ENCODE measurements at places on chromosomes 6 and 20.

DNA sequence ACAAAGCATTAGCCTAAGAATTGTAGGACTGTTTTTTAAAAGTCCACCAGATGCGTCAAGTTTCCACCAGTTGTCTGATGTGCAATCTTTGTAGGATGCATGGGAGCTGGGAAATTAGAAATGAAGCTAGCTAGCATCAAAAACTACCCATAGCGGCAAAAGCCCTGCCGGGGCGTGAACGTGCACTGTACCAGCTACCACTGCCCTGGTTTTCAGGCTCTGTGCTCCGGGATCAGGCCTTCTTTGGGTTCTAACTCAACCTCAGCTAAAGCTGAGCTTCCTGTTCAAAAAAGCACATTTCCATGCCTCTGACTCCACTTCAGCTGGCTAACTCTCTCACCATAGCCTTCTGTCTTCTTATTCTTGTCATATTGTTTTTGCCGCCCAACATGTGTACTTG, 26.9 kb upstream of the FUCA2 start:
- DNase-seq, result no peak

DNA sequence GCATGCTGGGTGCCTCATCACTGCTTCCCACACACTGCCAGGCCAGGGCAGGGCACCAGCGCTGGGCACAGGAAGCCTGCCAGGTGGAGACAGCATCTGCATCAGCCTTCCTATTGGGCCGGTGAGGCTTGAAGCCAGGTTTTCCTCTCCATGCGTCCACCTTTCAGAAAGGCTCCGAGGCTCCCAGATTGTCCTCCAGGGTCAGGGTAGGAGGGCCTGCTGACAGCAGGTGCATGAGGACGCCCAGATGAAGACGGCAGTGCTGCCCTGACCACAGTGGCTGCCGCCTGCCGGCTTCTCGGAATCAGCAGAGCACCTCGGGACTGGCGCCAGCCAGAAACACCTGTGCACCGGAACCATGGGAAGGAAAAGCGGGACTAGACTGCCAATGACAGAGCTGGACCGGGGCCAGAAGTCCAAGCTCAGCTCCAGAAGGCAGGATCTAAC, 170.5 kb upstream of the CST7 start:
- no peak for DNase-seq

GRCh38 chr6:163501439-163501838, 86.9 kb downstream of the QKI start:
- peak; percentile 87 for DNase-seq

DNA sequence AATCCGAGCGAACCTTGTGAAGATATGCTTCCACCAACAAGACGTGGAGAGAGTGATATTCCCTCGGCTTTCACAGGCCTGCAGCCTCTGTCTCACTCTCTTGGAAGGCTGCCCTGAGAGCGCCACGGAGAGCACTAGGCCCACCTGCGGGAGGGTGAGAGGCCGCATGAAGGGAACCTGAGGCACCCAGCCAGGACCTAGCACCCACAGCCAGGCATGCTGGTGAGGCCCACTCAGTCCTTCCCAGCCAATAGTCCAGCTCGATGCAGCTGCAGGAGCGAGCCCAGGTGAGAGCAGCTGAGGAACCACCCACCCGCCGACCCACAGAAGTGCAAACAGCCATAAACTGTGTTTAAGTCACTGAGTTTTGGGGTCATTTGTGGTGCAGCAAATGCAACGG, 227.2 kb downstream of the QKI start:
- DNase-seq, result no peak

- DNase-seq, result no peak
Observed at GRCh38 chr6:44211284-44211683, 5.4 kb upstream of the MYMX start.

DNA sequence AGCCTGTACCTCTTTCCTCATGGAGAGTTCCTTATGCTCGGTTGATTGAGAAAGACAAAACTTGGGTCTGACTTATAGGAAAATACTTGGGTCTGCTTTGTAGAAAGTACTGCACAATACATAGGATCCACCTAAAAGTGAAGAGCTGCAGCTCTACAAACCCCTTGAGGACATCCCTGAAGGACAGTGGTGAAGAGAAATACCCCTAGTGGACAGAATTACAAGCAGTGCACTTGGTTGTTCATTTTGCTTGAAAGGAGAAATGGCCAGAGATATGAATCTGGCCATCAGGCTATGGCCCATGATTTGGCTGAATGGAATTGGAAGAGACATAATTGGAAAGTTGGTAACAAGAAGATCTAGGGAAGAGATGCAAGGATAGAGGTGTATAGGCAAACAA, 8.3 kb downstream of the CD24 start:
- no peak for DNase-seq

DNA sequence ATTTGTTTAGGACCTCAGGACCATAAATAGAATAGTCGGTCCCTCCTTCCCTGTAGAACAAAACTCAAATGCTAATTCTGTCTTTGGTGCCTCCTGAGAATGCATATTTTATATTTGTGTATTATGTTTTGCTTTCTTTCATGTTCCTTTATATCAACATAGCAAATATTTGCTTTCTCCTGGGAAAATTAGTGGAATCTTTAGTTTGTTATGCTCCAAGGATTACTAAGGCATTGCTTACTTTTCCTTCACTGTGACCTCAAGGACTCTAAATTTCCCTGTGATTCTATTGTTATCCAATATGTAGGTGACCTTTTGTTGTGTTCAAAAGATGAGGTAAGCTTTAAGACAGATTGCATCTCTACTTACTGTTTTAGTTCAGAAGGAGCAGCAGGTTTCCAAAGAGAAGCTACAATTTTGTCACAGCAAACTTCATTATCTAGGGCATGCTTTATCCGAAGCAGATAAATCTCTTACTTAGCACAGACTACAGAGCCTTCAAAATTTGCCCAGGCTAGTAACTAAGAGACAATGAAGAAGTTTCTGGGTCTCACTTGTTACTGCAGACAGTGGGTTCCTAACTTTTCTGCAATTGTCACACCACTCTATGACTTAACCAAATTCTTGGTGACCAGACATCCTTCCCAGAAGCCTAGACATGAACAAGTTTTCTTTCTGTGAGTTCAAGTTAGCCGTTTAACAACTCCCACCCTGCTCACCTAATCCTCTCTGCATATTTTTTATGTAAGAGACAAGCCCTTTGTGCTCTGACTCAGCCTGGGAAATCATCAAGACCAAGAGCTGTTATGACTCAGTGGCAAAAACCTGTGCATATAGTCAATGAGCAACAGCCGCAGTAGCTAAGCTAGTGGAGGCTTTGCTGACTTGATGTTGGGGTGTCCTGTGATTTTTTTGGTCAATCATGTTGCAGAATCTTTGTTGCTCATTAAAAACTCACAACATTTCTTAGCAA, 378.8 kb downstream of the QKI start:
- DNase-seq, result no peak

DNA sequence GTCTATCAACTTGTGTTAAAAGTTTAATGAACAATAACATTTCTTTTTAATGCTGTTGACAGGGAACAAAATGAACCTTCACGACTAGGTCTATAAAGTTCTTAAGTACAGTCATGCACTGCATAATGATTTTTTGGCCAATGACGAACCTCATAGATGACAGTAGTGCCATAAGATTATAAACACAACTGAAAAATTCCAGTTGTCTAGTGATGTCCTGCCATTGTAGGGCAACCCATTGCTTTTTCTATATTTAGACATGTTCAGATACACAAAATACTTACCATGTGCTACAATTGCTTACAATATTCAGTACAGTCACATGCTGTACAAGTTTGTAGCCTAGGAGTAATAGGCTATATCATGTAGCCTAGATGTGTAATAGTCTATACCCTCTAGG, 93.6 kb downstream of the SYNE1 start:
- DNase-seq, result no peak

GRCh38 chr20:24589815-24590177, 120.4 kb downstream of the SYNDIG1 start:
- peak; percentile 83 for DNase-seq

DNA sequence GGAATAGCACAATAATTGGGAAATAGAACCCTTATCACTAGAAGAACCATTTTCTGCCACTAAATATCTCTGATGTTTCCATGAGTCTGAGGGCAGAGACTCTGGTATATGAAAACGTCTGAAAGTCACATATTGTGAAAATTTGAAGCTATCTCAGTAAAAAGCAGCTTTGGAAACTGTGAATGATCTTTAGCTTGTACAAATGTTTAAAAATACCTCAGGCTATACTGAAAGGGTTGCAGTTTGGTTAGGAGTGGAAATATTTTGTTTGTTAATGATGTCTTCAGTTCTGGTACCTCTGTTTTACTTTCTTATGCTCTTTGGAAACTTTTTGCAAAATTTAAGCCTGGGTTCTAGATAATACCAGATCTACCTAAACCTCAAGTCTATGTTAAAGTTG, 135.0 kb downstream of the SLC16A10 start:
- no peak for DNase-seq

GRCh38 chr6:107542192-107542668, 52.3 kb downstream of the SOBP start:
- peak; percentile 25 for DNase-seq

DNA sequence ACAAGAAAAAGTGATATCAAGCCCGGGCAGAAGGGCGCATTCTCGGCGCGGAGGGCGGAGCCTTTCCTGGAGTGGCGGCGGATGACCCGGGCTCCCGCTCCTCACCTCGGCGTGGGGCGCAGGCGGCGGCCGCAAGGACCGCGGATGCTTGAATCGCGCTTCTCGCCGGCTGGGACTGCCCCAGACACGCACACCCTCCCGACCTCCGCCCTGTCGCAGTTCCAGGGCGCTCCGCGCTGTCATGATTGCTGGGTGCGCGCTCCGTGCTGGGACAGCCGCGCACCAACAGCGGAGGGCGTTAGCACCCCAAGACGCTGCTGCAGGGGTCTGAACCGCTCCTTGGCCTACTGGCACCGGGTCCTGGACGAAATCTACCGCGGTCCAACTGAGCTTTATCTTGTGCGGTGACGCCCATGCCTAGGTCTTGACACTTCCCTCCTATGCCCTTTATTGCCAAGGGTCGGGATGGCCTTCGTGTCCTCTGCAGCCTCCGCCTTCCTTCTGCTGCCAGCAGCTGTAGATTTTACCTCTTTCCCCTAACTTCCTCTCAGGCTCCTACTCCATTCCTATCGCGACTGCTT, 43.3 kb downstream of the IRAK1BP1 start:
- peak; percentile 35 for DNase-seq

- DNase-seq, result no peak
Observed at GRCh38 chr6:128659276-128659675, 138.9 kb upstream of the PTPRK start.

DNA sequence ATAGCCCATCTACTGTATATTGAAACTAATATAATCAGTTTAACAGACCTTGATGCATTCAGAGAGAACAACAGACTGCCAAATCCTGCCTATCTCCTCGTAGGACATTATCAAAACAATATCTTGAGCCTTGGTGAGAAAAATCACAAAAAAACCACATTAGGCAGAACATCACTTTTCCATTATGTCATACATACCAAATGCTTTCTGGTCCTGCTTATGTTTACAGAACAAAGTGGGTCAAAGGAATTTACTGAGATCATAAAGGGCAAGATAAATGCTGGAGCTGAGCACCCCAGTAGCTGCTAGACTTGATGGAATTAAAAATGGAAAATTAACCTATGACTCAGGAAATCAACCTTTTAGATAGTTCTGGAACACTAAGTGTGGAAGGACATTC, 195.3 kb upstream of the KCNK16 start:
- DNase-seq, result no peak

GRCh38 chr6:8588176-8588575, 152.8 kb upstream of the SLC35B3 start:
- DNase-seq, result no peak

DNA sequence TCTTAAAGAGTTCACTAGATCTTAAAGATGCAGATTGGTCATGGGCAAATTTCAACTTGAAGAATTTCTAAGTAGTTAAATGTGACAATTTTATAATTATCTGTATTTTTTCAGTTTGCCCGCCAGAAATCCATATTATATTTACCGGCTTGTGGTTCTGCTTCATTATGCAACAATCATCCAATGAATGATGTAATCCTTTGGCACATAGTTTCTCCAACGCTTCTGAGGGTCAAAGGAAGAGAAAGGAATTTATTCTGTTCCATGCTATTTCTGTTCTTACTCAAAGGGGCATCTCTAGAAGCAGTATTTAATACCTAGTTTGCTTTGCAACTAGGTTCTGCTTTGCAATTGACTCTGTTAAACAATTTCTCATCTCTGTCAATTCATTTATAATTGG, 359.3 kb upstream of the PLCB4 start:
- DNase-seq, result no peak

- DNase-seq, result no peak
Observed at GRCh38 chr20:40589581-40589980, 99.5 kb downstream of the MAFB start.

DNA sequence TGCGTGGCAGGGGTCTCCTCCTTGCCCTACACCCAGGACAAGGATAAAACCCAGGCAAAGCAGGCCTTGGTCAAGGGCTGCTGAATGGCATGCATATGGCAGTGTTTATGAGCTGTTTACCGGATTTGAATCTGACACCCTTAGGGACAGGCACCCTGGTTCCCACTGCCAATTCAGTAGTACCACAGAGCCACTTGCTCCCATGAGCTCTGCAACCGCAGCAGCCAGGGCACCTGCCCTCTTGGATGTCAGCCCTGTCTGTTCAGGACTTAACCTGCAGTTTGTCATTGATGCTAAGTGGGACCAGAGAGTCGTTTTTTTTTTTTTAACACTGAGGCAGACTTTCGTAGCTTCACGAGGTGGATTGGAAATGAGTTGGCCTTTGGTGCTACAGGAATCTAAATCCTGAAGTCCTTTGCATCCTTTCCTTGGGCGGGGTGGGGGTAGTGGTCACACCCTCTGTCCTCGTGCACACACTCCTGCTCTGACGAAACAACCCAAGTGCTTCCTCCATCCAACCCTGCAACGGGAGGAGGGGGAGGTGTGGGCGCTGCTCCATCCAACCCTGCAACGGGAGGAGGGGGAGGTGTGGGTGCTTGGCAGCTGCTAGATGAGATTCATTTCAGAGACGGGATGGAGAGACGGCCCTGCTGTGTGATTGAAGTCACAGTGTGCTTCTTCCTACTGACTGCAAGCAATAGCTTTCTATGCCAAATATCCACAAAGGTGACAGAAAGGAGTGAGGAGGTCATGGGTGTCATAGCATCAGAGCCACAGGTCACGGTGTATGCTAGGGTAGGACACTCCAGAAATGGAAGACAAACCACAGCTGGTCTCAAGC, 166.5 kb downstream of the SMOC2 start:
- peak; percentile 71 for DNase-seq

DNA sequence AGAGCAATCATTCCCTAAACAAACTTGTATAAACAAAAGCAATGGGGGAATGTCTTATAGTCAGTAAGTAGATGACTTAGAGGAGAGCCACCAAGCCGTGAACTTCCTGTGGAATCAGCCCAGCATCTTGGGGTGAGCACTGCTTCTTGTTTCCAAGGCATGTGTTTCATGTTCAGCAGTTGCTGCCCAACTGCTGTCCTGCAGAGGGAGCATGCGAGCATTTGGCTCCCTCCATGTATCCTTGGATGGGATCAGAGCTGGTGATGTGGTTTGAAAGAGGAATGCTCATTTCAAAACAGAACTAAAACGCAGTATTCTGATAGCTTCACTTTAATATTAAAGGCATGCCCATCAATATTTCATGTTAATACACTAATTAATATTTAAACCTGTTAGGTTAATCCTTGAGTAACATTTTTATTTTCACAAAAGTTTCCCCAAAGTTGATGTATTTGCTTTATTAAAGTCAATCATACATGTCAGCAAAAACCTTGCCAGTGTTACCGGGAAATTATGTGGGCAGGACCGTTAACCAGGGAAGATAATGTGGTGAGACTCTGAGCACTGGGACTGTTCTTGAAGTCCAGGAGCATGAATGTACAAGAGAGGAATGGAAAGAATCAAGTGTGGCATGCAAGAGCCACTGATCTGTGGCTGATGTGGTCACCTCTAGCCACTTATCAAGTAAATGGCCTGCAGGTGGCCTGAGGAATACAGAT, 172.1 kb upstream of the GGTLC1 start:
- peak; percentile 60 for DNase-seq
